Mesangial cell (primary cell): ENCODE measurements at places on chromosomes 5 and 9. TPM values are rescaled to one million over a fixed set of nuclear protein-coding genes. Genes with fewer than 3 reads are reported as not detected.

Gene PCAT7
- 0.13 TPM in 1 of 2 replicates, not detected in the other for total RNA-seq

Gene FBN2
- 24.6 and 28.3 TPM in 2 replicates for total RNA-seq

Gene SMC5
- 8.5 and 9.9 TPM in 2 replicates for total RNA-seq

Gene MRPS27
- total RNA-seq = 59.2 and 63.1 TPM in 2 replicates

Gene PCDHGA8
- under 0.01 and 0.89 TPM in 2 replicates for total RNA-seq

Gene FAM221B
- not detected in 2 replicates for total RNA-seq

Gene SMIM33
- under 0.01 TPM in 1 of 2 replicates, not detected in the other for total RNA-seq

Gene KIF4B
- not detected in 2 replicates for total RNA-seq

Gene PCDHGA1
- 0.33 and 0.51 TPM in 2 replicates for total RNA-seq

Gene SPATA31A3
- not detected in 2 replicates for total RNA-seq

Gene C5orf52
- not detected in 2 replicates for total RNA-seq

Gene GBA2
- 27.1 and 38.3 TPM in 2 replicates for total RNA-seq

Gene PIK3R1
- total RNA-seq = 16.8 and 37.8 TPM in 2 replicates

Gene CNTRL
- total RNA-seq = 3.8 and 6.4 TPM in 2 replicates

Gene PDGFRB
- total RNA-seq = 35.4 and 101 TPM in 2 replicates

Gene SIT1
- not detected in 2 replicates for total RNA-seq

Gene TAF11L5
- not detected in 2 replicates for total RNA-seq

Gene AK8
- total RNA-seq = 0.49 and 2.4 TPM in 2 replicates

Gene MAN1B1
- 72.8 and 125 TPM in 2 replicates for total RNA-seq

Gene PCDHB9
- 0.25 TPM in 1 of 2 replicates, not detected in the other for total RNA-seq

Gene HRCT1
- total RNA-seq = 1.5 and 3.3 TPM in 2 replicates

Gene DRD1
- not detected in 2 replicates for total RNA-seq

Gene BASP1
- total RNA-seq = 47.9 and 73.3 TPM in 2 replicates

Gene FKTN
- 5.8 and 17.9 TPM in 2 replicates for total RNA-seq

Gene CMYA5
- under 0.01 and 0.89 TPM in 2 replicates for total RNA-seq

Gene NCS1
- 63.6 and 79.5 TPM in 2 replicates for total RNA-seq

Gene CDH6
- total RNA-seq = 137 and 474 TPM in 2 replicates
